ENCODE measurements at places on chromosomes 6 and 20. TPM values are rescaled to one million over a fixed set of nuclear protein-coding genes. Genes with fewer than 3 reads are reported as not detected.

DNA sequence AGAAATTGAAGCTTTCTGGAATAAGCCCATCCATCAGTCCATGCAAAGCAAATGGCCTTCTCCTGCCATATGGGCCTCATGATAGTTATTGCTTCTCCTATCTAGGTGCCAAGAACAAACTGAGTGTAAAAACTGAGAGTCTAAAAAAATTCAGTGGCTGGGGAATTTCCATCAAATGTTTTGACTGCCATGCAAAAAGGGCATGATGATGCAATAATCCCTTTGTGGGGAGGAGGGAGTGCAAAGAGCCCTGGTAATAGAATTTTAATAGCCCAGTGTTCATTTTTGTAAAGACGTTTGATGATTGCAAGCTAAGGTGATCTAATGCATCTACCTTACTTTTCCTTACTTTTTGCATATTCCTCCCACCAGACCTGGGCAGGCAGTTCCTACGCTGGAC lies 683.7 kb downstream of the EPM2A start:
- DNase-seq, result no peak

GRCh38 chr20:3545401-3545925 lies 74.6 kb downstream of the ATRN start:
- no peak for DNase-seq

NKAIN2 gene
- not detected for total RNA-seq

DNA sequence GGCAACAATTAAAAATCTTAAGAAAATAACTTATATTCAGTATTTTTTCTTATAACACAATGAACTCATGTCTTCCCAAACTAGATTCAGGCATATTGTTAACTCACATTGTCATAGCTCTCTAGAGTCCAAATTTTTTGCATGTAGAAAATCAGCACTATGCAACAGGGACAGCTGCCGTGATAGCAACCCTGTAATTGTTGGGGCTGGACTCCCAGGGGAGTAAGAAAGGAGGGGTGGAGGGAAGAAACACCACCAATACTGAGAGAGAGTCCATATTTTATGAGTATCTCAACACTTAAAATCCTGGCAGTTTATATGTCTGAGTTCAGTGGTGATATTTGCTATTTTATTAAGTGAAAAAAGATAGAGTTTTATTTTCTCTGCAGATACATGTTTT lies 89.6 kb upstream of the HS3ST5 start:
- no peak for DNase-seq

- DNase-seq, result no peak
Measured at GRCh38 chr20:17873410-17874270, 95.0 kb downstream of the SNX5 start.

GRCh38 chr20:11372876-11373790 lies 544.6 kb upstream of the BTBD3 start:
- no peak for DNase-seq

NKAPL gene
- 0.32 TPM for total RNA-seq

DNA sequence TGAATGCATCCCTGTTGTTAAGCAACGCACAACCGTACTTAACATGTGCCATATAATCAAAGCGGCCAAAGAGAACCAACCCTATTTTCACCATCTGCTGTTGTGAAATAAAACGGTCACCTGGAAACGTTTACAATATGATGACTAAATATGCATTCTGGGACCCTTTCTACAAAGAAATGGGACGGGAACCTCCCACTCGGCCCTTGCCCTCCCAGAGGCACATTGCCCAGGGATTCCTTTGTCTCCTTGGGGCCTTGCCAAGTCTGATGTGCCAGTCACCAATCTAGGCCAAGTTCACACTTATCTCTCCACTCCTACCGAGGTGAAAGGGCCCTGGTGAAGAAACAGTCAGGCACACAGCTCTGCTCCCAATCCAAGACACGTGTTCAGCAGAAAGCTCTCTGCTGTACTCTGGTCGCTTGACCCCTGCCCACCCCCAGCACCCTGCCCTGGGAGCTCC lies 427.4 kb upstream of the JARID2 start:
- no peak for DNase-seq

LIN28B gene
- not detected for total RNA-seq

- DNase-seq, result no peak
Measured at GRCh38 chr6:161890133-161890831, 616.4 kb upstream of the AGPAT4 start.

GRCh38 chr20:14214046-14214445 lies 123.4 kb downstream of the FLRT3 start:
- no peak for DNase-seq

DNA sequence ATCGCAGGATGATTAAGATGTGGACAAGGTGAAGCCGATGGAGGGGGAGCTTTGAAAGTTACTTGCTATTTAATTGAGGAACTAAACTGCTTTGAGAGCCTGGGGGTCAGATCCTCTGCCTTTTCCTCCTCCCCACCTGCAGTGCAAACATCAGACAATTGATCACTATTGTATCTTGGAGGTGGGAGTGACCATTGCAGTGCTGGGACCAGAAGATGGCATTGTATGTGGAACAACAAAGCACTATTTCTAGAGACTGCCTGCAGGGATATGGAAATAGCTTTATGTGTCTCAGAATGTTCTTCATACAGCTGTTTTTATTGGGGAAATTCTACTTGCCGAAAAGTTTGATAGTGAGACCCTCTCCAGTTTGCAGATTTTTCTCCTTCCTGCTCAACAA lies 4.2 kb downstream of the MOG start:
- DNase-seq, result no peak

RAB44 gene
- total RNA-seq, result 0.35 TPM

GRCh38 chr6:74467533-74468215 lies 738.2 kb downstream of the COL12A1 start:
- DNase-seq, result no peak

GRCh38 chr6:37077191-37077904 lies 71.9 kb downstream of the FGD2 start:
- DNase-seq, result no peak

ILRUN gene
- total RNA-seq, result 71.1 TPM

GRCh38 chr6:117817992-117818391 lies 89.1 kb upstream of the SLC35F1 start:
- no peak for DNase-seq

SLC35F1 gene
- not detected for total RNA-seq

PDE7B gene
- total RNA-seq, result 0.70 TPM

- peak; percentile 82 for DNase-seq
Measured at GRCh38 chr6:132279592-132280139, 121.6 kb downstream of the MOXD1 start.

- DNase-seq, result no peak
Measured at GRCh38 chr6:29954272-29954671, 11.9 kb downstream of the HLA-A start.

DNA sequence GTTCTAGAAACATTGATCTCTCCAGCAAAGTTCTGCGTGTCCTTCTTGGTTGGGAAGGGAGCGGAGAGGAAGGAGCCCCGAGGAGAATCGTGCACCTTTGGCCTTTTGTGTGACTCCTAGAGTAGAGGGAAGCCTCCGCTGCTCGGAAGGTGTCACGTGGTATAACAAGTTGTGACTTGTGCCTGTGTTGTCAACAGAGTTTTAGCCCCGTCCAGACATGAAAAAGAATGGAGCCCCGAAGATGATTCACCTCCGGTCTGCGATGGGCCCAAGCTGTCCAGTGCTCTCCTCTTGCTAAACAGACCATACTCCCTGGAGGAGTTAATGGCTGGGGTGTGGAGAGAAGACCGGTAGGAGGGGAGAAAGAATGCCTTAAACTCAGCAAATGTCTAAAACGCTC lies 7.0 kb downstream of the EYA2 start:
- DNase-seq, result no peak

- DNase-seq, result no peak
Measured at GRCh38 chr6:1062786-1063545, 248.9 kb upstream of the FOXQ1 start.

- no peak for DNase-seq
Measured at GRCh38 chr6:15511248-15512125, 151.3 kb downstream of the DTNBP1 start.

- no peak for DNase-seq
Measured at GRCh38 chr6:43494766-43495165, 15.4 kb downstream of the LRRC73 start.

DNA sequence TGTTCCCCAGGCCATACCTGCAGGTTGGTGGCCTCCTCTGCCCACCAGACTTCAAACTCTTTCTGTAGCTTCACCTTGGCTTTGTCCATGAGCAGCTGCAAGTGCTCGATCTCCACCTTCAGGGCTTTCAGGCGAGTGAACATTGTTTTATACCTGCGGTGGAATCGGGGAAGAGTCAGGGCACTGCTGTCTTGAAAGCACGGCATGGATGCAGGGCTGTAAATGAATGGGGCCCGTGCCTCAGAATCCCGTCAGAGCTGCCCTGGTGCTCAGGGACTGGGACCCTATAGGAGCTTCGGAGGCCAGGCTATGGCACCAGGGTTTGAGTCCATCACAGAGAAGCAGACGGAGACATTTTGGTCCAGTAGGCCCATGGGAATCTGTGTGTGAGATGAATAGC lies 37.9 kb upstream of the KCNK16 start:
- no peak for DNase-seq

DNA sequence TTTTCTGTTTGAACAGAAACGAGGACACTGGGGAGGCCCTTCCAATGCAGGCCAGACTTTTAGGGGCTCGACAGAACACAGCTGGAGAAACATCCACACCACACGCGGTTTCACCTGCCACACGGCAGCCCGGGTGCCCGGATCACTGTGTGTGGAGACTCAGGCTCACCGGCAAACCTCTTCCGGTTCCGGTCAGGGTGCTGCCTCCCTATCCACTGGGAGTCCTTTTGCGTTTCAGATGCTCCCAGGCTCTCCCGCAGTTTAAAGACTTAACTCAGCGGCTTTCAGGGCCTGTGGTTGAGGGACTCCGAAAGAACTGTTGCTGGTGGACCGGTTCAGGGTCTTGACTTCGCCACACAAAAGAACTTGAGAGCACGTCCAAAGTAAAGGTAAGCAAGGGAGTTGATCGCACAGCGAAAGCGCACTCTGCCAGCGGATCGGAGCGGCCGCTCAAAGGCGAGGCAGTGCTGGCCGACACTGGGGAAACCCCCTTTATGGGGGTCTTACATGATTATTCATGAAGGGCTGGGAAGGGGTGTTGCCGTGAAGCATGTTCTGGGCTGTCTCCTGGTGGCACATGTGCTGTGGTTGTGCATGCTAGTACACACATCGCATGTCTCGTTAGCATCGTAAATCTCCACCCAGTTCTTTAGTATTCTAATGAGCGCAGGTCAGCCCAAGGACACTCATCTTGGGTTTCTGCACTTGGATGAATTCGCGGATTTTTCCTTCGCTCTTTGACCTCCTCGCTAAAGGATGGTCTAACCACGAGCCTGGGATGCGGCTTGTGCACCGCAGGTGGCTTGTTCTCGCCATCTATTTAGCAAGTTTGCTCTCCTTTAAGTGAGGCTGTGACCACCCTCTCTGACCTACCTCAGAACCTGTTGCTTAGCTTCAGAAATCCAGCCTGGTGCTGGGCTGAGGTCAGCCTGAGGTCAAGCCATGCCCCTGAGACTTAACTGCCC lies 180.3 kb downstream of the CDH26 start:
- DNase-seq, result peak; percentile 61

LSM2 gene
- total RNA-seq, result 25.3 TPM

DNA sequence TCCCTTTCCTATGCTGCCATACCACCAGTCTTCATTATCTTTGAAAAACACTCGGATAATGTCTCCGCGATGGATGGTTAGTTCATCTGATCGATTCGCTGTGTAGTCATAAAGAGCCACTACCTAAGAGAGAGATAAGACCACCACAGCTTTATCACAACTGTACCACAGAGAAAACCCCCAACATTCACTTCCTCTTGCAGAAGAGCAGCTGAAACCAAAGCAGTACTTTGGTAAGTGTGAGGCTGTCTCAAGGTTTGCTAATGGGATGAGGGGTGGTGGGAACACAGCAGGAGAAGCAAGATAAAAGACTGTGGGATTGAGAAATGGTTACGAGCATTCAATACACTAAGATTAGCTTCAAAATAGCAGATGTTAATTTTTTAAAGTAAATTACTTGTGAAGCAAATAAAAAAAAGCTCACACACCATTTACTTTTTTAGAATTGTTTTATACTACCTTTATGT lies 142.1 kb downstream of the MYB start:
- DNase-seq, result peak; percentile 3

LINC00237 gene
- total RNA-seq, result not detected

DNA sequence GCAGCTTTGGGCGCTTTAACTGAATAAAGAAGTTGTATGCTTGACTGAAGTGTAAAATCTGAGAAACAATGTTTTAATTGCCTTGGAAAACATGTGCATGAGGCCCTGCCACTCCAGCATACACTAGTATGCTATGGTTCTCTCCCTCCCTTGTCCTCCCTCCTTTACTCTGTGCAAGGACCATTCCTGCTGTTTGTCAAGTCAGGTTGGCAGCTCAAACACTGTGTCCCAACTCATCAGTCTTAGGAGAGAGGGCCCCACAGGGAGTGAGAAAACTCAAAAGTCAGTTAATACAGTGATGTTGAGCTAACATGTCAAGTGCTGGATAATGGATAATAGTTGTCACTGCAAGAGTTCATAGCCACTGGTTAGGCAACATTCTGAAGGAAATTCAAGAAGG lies 543.6 kb downstream of the GRIK2 start:
- no peak for DNase-seq

PRICKLE4 gene
- 0.44 TPM for total RNA-seq

PRDM1 gene
- total RNA-seq, result 21.9 TPM

DNA sequence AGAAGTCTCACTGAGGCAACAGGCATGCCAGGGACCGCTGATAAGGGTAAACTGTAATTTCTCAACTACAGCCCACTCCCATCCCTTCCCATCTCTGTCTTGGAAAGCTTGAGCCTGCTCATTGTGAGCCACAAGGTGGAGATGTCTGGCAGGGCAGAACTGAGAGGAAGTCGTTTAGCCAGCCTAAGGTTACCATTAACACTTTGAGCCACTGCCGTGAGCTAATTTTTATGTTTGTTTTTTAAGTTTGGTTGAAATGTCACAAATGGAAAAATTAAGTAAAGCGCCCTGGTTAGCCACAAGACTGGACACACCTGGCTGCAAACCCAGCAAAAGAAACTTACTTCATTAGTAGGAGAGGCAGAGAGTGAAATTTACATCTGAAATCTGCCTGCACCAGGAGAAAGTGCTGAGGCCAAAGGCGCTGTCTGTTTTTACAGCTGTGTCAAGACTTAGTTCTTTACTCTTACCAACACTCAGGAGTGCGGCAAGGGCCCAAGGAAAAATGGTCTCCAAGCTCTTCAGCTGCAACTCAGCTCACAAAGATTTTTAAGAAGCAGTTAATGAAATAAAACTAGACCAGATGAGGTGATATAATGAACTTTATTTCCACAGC lies 50.0 kb upstream of the FAM83C start:
- no peak for DNase-seq

DNA sequence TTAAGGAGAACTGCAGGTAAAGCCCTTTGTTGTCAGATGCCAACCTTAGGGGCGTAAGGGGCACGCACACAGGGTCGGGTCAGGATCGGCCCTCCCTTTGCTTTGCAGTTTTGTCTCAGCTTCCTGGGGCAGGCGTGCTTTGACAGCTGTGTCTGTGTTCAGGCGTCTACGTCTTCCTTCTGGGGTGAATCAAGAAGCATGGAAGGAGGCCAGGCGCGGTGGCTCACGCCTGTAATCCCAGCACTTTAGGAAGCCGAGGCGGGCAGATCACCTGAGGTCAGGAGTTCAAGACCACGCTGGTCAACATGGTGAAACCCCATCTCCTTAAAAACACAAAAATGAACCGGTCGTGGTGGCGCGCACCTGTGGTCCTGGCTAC lies 1.3 kb downstream of the ZGPAT start:
- no peak for DNase-seq

SLC35D3 gene
- total RNA-seq, result not detected

Measured in T-cell (primary cell).